Hair follicle dermal papilla cell (primary cell): ENCODE measurements at places on chromosomes 2 and 18. TPM values are rescaled to one million over a fixed set of nuclear protein-coding genes. Genes with fewer than 3 reads are reported as not detected.

The RTKN gene
- total RNA-seq: 19.2 and 21.7 TPM in 2 replicates

The COLEC12 gene
- total RNA-seq: 297 and 345 TPM in 2 replicates

The IL1RN gene
- 0.16 and 0.61 TPM in 2 replicates for total RNA-seq

The PAIP2B gene
- total RNA-seq: 0.49 and 0.81 TPM in 2 replicates
